CD4-positive, alpha-beta T cell treated with Interleukin-17A for 1 hour (primary cell): ENCODE measurements at places on chromosomes 7 and 10.
A peak's percentile ranks its signal among the peaks of the same experiment; 100 is the strongest.

- DNase-seq: peak; percentile 62
Observed at GRCh38 chr7:151838861-151839381, 38.0 kb downstream of the PRKAG2 start.

DNA sequence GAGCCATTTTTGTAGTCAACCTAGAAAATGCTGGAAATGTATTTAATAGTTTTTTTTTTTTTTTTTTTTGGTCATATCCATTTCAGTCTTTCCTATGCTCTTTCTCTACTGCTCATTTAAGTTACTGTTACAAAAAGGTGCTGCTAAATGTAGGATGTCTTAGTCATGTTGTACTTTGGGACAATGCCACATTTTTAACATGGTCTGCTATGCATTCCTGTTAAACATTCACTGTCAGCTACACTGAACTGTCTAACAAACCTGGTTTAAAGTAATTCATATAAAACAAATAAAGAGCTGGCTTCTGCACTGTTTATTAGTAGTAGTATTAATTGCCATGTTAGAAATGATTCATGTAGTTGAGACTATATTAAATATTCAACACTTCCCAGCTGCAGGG lies 108.6 kb downstream of the NSUN6 start:
- no peak for DNase-seq

DNA sequence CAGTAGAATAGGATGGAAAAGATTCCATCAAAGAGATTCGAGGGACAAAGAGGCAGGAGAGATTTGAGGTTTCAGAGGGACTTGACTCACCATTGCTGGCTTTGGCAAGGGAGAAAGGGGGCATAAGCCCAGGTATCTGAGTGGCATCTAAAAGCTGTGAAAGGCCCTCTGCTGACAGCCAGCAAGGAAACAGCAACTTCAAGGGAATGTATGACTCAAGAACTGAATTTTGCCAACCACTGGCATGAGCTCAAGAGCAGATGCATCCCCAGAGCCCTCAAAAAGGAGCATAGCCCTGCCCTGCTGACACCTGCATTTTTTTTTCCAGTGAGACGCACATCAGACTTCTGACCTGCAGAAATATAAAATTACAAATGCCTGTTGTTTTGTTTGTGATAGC lies 19.6 kb upstream of the ADAM12 start:
- no peak for DNase-seq

GRCh38 chr7:17130281-17131059 lies 168.0 kb upstream of the AHR start:
- DNase-seq: no peak

GRCh38 chr7:130926001-130926691 lies 192.1 kb upstream of the KLF14 start:
- peak; percentile 71 for DNase-seq

DNA sequence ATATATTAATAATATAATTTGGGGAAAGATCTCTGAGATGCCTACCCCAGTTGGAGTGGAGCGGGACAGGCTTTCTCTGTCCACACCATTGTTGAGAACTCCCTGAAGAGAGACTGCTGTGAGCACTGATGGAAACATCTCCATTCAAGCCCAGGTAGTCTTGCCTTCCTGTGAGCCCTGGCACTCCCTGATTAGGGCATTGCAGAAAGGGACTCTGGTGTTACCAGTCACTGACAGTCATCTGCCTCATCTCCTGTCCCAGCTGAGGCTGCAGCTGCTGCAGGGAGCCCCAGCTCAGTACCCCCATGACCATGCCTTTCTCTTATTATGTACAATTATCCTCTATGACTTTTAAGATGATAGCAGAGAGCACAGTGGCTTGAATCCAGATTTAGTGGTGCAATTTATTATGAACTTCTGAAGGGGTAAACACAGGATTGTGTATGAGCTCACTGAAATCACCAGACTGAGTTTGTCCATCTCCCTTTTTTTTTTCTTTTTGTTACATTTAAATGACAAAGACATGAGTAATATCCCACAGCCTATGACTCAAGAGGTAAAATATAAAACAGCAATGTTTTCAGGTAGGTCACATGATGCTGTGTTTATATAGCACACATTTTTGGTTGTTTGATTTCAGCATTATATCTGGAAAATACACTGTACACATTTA lies 236.9 kb downstream of the SLC25A13 start:
- no peak for DNase-seq

DNA sequence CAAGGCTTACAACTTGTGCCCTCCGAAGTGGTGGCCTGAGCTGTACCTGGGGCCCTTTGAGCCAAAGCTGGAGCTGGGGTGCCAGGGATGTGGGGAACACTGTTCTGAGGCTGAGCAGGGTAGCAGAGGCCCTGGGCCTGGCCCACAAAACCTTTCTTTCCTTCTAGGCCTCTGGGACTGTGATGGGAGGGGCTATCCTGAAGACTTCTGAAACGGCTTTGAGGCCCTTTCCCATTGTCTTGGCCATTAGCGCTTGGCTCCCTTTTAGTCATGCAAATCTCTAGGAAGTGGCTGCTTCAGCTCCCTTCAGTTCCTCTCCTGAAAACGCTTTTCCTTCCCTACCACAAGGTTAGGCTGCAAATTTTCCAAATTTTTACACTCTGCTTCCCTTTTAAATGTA lies 16.8 kb upstream of the CRYGN start:
- DNase-seq: no peak

- DNase-seq: no peak
Observed at GRCh38 chr10:63986536-63986935, 465.3 kb downstream of the REEP3 start.

- no peak for DNase-seq
Observed at GRCh38 chr7:45684910-45685618, 110.9 kb downstream of the ADCY1 start.
